ENCODE measurements at places on chromosomes 7 and 10.

GRCh38 chr7:127392182-127392565 is 334 bp downstream of the ZNF800 start:
- peak; percentile 69 for DNase-seq

GRCh38 chr7:75575488-75576121 is 83.5 kb downstream of the SPDYE5 start:
- no peak for DNase-seq

GRCh38 chr7:42227936-42228591 is 8.9 kb downstream of the GLI3 start:
- DNase-seq = no peak

GRCh38 chr7:136549756-136550155 is 318.7 kb upstream of the CHRM2 start:
- DNase-seq = no peak

- DNase-seq = peak; percentile 59
These were observed 206 bp downstream of the UPF2 start for GRCh38 chr10:12042409-12042796.

DNA sequence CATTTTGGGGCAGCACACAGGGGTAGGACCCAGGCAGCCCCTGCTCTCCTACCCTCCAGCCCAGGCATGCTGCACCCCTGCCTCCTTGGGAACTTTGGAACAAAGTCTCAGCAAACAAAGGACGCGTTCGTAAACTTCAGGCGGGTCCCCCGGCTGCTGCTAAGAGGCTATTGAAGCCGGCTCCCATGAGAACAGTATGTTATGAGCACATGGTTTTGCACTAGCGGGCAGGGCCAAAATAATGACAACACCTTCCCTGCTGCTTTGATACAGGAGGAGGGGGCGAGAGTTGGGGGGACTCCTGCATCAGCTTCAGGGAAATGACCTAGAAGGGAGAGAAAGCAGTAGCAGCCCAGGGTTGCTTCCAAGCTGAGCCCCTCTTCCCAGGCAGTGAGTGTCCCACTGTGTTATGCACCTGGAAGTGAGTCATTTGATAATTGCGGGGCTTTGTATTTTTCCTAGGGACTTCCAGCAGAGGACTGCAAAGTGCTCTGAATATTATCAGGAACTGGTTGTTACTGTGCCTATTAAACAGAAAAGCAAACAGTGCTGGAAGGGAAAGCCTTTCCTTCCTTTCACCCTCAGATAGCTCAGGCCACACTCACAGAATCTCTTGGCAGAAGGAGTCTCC is 6.9 kb downstream of the ITPRIP start:
- DNase-seq = no peak

- no peak for DNase-seq
These were observed 902 bp upstream of the CLDN15 start for GRCh38 chr7:101238226-101239182.

- no peak for DNase-seq
These were observed 187.7 kb downstream of the PTPN20 start for GRCh38 chr10:47098964-47099363.

- DNase-seq = no peak
These were observed 33.7 kb downstream of the MINPP1 start for GRCh38 chr10:87538092-87539015.

- DNase-seq = no peak
These were observed 133.6 kb downstream of the TMEM26 start for GRCh38 chr10:61319386-61320256.

- no peak for DNase-seq
These were observed 489.2 kb downstream of the ZNF33B start for GRCh38 chr10:42149027-42149700.

GRCh38 chr7:116142850-116143249 is 67.5 kb upstream of the TES start:
- DNase-seq = peak; percentile 43

DNA sequence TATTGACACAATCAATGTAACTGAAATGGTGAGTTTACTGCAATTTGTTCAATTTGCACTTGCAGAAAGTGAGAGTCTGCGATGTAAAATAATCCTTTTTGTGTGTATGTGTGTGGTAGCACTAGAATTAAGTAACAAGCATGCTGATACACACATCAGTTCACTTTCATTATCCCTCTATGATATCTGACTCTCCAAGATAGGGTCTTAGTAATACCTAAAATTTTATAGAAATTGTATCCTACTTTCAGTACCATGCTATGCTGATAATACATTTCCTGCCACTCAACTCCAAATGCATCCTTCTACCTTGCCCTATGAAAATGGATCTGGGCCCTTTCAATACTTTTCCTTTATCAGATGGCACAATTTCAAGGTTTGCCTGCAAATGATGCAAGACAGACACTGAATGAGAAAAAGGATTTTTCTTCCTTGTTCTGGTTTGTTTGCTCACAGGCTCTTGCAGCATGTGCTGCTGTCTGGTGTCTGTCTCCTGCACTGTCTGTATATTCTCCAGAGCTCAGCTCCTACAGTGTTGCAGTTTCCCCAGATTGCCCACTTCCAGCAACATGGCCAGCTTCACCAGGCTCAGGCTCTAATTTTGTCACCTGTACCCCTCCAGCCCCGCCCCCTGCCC is 297.9 kb upstream of the HGF start:
- DNase-seq = no peak

DNA sequence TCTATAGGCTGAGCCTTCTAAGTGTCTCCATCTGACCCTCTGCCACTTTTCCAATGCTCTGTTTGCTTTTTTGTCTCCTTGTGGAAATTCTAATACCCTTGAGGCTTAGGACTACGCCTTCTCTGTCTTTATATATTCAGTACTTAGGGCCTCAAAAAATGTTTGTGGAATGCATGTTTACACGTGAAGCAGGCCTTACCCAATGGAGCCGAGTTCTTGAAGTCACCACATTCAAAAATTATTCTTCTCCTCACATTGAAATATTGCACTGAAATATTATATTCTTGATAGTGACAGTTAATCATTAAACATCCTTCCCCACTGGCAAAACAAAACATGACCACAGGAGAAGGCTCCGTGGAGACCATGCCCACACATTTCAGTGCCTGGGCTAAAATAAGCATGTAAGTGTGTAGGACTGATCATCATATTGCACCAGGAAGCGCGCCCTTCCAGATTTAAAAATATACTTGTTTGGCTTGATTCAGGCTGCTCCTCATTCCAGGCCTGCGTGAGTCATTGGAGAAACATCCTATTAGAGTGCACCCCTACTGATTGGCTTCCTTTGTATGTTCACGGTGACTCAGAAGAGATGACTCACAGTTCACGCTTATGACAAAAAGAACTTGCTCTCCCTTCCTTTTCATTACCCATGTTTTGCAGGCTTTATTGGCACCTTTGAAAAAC is 307.4 kb upstream of the AOAH start:
- DNase-seq = no peak

DNA sequence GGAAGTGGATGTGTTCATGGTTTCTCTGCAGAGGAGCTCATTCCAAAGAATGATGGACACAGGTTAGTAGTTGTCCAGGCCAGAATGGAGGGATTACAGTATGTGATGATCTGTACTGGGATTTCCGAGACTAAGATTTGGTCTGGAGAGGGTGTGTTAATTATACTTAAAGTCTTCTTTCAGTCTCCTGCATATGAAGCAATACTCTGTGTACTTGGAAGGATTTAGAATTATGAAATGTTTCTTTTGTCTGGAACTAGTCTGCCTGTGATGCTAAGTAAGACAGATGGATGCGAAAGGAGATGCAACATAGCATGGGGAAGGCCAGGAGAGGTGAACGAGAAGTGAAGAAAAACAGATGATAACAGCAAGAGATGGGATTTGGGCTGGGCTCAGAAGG is 305.1 kb upstream of the LYZL1 start:
- DNase-seq = no peak

DNA sequence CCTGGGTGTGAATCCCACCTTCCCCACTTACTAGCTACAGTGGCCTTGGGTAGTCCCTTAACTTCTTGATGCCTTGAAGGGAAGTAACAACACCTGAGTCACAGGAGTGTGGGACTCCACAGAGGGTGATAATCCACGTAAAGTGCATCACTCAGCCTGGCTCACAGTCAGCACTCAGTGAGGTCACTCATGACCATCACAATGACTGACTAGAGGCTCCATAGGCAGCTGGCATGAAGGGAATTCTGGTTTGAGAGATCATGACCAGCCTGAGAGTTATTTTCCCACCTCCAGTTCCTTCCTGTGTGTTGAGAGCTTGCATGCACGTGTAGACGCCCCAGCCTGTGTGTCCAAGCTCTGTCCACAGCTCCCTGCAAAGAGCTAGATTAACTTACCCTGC is 34.8 kb downstream of the NEUROG3 start:
- no peak for DNase-seq

DNA sequence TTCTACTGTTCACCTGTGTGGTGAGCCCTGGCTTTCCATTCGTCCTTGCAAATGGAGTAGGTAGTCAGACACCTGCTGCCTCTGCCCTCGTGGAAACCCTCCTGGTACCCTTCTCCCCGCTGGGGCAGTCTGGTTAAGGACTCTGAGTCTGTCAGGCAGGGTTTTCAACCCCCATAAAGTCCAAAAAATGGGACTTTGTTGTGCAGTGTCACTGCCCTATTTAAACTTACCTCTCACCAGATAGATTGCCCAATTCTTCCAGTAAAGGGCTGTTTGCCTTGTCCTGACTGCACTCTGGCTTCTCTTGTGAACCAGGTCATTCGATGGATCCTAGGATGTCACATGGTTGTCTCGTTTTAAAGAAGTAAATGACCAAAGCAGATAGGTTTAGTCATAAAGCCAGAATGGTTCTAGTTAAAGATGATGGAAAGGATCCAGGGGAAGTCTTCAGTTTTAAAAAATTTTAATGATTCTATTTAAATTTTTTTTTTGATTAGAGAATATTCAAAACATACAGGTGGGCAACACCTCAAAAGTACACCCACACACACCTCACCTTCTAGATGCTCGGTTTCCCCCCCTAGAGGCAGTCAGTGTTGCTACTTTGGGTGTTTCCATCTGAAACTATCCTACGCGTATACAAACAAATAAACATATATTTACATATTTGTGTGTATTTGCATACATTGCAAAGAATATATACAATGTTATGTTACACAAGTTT is 22.0 kb downstream of the TMEM176B start:
- DNase-seq = no peak

DNA sequence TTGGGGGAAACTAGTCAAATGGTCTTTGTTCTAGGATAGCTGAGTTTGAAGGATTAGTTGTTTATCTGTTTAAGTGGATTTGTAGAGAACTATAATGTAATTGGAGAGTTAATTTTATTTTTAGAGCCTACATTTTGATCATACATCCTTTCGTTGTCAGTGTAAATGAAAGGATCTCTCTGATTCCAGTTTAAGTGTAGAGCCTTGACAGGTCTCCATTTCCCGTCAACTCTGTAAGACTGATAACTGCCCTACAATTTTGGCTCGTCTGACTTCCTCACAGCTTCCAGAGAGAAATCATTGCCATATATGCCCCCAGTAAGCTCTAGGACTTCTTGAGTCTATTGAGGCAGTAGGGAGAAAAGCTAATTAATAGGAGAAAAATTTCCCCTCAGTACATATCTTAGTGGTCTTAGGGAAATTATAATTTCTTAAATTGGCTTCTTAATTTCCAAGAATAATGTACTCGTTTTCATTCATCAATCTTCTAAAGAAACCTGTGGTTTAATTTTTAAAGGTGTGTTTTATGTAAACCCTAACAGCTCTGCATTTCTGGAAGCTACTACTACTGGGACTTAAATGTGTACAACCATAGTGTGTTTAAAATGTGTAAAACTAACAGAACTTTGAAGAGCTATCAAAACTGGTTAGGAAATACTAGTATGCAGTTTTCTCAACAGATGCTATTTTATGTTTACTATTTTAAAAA is 3.8 kb downstream of the KMT2E start:
- DNase-seq = peak; percentile 17

DNA sequence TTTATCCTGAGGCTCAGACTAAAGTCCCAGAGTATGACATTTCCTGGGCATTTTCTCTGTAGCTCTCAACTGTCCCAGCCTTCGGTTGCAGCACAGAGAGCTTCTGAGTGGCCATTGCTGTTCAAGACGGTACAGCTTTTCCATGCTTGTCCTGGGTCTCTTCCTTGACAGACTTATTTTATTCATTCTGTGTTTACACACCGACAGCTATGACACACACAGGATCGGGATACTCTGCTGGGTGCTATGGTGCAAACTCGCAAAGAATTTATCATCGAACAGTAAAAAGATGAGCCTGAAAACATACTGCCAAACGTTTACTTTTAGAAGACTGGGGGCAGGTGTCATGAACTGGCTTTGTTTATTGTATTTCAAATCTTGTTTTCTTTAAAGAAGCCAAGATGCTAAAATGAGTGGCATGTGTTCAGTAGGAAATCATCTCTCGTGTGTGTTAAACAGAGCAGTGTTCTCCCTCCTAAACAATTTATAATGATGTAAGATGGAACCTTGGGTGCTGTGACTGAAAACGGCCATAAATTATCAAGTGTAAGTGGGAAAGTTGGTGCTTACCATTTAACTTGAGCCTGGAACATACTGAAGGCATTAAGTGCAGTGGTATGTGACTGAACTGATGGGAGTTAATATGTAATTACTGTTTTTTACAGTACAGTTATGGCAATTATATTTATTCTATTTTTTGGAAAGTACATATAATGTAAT is 120.8 kb downstream of the CELF2 start:
- DNase-seq = no peak

DNA sequence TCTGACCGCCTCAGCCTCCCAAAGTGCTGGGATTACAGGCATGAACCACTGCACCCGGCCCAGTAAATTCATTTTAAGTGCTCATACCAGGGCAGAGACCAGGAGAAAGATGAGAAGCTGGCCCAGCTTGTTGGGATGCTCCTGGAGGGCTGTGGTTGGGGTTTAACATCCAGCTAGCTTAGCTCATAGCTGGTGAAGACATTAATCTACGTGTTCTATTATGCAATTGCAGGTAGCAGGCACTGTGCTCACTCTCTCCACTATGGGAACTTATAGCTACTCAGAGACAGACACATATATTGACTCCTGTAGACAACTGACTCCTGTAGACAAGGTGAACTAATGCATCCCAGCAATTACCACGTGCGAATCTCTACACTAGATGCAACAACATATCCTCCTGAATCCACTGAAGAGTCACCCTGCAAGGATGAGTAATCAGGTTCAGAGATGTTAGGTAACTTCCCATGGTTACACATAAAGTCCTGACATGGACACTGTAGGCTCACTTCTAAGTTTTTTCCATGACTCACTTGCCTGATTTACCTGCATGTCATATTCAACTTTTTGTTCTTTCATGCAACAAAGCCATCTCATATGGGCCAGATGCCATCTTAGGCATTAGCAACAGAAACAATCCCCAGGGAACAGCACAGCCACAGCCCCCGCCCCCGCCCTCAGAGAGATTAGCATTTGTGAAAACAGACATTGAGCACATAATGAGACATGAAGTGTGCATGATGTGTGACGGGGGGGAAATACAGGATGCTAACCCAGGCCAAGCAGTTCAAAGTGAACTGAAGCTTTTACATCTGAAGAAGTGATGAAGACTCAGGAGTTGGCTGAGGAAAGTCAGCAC is 37.2 kb downstream of the ERLIN1 start:
- DNase-seq = no peak

All from OCI-M1 (cell line).